RWPE1 (cell line): ENCODE measurements at places on chromosomes 12 and 14.

GRCh38 chr14:71722885-71723284 is 209.3 kb upstream of the RGS6 start:
- DNase-seq, result no peak

- DNase-seq, result no peak
Measured at GRCh38 chr14:104132981-104133380, 5.4 kb upstream of the KIF26A start.

DNA sequence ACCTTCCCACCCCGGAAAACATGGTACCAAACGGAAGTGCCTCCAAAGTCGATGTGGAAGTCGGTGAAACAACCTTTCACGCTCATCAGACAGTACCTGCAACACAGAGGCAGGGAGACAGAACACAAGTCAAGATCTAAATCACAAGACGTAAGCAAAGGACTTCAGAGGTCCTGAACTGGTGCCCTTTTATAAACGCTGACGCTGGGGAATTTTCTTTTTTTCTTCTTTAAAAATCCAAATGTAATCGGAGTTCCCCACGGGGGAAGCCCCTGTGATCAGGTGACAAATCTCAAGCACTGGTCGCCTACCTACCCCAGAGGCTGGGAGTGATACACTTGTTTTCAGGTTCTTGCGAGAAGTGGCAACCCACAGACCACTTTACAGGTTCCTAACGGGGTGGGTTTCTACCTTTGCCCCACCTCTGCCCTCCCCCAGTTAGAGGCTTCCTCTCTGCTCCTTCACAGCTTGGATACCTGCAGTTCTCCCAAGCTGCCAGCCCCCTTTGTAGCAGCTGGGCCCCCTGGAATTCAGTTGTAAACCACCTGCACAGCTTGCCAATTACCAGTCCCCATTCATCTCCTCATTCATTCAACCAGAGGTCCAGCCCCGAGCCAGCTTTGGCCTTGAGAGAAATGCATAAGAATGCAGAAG is 46.2 kb downstream of the KDM2B start:
- no peak for DNase-seq

- DNase-seq, result no peak
Measured at GRCh38 chr12:28171356-28172060, 18.7 kb upstream of the CCDC91 start.

GRCh38 chr14:34094384-34094783 is 143.5 kb upstream of the EGLN3 start:
- no peak for DNase-seq

DNA sequence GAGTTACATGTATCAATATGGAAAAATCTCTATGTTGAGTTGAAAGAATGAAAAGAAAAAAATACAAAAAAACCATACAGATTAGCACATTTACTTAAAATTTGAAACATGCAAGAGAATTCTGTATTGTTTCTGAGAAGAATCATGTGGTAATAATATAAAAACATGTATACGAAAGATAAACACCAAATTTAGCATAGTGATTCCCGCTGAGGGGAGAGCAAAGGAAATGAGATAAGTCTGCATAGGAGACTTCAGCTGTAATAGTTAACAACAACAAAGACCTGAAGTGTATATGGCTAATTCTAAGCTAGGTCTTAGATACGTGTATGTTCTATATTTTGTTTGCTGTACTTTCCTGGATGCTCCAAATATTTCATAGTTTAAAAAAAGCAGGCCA is 46.5 kb downstream of the FNTB start:
- no peak for DNase-seq

DNA sequence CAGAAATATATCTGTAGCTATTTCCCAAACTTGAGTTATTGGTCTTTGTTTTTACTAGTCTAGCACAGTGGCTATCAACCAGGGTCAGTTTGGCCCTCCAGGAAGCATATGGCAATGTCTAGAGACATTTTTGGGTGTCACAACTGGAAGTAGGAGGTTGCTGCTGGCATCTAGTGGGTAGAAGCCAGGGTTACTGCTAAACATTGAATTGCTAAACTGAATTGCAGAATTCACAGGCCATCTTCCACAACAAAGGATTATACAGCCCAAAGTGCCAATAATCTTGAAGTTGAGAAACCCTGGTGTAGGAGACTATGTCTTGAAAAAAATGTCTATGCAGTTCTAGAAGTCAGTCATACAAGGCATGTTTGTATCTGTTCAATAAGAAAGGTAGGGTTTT is 27.7 kb downstream of the ARHGAP5 start:
- DNase-seq, result no peak

- DNase-seq, result no peak
Measured at GRCh38 chr12:82619644-82620043, 67.1 kb upstream of the TMTC2 start.

DNA sequence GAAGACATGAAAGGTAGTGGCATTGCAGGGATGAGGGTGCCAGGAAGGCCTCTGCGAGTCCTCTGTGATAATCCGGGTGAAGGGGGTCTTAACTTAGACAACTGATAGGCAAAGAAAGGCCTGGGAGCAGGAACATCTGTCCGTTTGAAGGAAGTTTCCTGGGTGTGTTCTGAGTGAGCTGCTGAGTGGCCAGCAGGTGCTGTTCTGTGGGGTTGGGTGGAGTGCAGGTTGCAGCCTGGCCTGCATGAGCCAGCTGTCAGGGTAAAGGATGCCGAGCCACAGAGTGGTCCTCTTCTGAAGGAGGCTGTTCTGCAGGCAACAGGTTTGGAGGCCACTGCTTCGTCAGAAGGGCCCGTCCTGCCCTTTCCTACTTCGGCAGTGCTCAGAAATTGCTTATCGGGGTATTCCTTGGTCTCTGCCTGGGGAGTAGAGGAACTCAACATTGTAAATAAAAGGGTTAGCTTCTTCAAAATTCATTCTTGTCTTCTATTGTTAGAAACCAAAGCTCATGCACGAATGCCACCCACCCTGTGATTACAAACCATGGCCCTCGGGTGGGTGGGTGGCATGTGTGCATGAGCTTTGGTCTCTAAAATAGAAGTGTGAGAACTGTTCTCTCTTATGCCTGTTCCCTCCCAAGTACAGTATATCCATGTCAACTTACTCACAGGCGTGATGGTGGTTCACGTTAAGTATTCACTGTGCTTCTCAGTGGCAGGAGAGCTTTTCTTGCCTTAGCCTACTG is 118.9 kb downstream of the CHST11 start:
- no peak for DNase-seq

DNA sequence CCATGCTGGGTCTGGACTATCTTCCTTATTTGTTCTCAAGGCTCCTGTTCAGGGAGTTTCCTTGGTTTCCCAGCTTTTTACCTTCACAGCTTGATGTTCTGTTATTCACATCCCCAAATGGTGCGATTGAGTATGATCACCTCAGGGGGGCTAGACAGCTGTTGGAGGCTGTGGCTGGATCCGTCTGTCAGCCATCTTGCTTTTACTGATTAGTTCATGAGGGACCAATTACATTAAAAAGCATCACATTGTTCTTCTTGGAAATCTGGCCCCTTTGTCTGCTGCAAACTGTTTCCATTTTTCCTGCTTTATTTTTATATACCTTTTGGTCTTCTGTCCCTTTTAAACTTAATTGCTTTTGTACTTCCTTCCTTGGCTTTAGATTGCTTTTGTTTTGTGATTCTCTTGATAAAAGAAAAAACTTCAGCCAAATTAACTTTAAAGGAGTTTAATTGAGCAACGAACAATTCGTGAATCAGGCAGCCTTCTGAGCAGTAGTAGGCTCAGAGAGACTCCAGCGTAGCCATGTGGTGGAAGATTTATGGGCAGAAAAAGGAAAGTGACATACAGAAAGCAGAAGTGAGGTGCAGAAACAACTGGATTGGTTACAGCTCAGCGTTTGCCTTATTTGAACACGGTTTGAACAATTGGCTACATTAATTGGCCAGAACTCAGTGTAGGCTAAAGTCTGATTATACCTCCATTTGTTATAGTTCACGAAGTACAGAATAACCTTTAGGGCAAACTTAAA is 208.7 kb downstream of the AEBP2 start:
- DNase-seq, result no peak

GRCh38 chr12:54216797-54217661 is 28.2 kb upstream of the SMUG1 start:
- DNase-seq, result peak; percentile 78

DNA sequence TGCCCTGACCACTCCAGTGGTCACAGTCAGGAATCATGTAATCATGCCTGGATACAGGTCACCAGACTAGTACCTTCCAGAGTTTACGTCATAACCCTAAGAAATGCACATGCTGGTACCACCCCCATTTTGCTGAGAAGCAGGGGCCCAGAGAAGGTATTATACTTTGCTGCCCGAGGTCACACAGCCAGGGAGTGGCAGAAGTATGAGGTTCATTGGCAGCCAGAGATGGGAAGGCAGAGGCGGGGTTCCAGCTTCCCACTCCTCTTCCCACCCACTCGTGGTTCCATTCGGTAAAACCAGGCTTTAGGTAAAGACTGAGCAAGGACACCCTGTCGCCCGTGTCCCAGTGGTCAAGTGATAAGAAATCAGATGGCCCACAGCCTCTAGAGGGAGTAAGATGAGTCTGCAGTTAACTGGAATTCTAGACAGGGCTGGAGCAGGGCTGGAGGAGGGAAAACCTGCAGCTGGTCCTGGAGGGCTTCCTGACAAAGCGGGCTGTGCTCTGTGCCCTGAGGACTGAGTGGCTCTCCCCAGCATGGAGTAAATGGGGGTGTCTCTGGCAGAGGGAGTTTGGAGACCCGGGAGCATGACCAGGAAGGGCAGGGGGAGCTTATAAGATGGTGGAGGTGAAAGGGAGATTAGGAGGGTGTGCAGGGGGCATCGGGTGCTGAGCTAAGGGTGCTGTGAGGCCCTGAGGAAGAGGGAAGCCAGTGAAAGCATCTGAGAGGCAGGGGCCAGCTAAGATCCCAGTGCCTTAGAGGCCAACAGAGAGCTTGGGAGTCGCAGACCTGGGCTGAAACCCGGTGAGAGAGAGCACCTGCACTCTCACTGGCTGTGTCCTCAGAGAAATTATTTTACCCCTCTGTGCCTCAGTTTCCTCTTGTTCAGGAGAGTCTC is 5.7 kb downstream of the FAM222A start:
- DNase-seq, result no peak

DNA sequence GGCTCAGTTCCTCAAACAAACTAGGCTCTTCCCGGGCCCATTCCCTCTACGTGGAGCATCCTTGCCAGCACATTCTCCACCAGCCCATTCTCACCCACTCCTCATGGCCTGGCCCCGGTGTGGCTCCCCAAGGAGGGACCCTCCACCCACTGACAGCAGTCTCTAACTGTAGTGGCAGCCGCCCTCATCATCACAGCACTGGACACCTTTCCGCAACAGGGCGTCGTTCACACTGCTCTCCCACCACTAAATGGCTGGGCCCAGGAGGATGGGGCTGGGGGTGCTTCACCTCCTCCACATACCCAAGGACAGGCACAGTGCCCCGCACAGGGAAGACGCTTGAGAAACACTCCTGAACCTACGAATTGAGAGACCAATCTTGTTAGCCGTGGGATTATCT is 123.0 kb downstream of the RIMBP2 start:
- DNase-seq, result no peak

DNA sequence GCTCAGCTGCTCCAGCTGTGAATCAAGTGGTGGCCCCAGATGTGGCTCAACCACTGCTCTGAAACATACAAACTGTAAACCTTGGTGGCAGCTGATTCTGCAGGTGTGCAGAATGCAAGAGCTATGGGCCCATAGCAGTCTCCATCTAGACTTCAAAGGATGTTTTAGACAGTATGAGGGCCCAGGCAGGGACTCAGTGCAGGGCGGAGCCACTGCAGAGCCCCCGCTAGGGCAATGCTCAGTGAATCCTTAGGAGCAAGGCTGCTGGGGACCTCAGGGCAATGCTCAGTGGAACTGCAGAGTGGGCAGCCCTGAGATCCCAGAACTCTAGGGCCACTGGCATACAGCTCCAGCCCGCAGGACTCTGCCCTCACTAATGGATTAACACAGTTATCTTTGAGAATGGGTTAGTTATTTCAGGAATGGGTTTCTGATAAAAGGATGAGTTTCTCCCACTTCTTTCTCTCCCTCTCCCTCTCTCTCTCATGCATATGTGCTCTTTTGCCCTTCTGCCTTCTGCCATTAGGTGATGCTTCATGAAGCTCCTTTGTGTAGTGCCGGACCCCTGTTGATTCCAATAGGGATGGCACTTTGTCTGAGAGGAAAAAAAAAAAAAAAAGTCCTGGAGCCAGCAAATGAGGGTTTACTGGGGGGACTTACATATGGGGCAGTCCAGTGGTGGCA is 48.4 kb upstream of the JDP2 start:
- no peak for DNase-seq

DNA sequence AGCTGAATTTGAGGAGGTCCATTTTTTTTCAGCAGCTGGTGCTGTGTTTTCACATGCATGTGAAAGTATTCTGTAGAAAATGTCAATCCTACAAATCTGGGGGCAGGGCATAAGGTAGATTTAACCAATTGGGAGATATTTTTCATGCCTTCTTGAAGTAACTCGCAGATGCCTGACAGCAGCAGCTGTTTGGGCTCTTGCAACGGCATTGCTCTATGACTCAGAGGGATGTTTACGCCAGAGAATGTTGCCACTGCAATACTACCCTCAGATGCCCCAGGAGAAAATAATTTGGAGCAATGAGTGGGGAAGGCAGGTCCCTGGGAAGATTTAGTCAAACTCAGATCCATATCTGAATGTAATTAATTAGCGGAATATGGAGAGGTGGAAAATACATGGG is 42.5 kb upstream of the MYBPC1 start:
- peak; percentile 13 for DNase-seq

- no peak for DNase-seq
Measured at GRCh38 chr14:101118746-101119591, 215.4 kb upstream of the RTL1 start.

GRCh38 chr14:103393676-103394626 is 8.7 kb downstream of the MARK3 start:
- DNase-seq, result no peak

DNA sequence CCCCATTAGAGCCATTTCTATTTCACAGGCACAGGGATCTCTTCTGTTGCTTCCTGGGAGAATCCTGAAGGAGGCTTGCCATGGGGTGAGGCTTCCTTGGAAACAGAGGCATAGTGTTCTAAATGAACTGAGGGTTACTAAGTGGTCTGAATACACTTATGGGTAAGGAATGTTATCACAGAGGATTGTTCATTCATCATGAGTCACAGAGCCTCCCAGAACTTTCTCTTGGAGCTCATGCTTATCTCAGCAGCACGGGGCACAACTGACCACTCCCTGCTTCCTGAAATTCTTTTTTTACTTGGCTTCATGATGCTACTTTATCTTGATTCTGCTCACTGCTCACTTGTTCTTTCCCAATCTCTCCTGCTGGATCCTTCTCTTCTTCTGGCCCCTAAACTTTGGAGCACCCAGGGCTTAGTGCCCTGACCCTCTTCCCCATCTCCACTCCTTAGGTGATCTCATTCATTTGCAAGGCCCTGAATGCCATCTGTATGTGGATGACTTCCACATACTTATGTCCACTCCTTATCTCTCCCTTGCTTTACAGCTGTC is 57.9 kb downstream of the ANO6 start:
- DNase-seq, result peak; percentile 89

DNA sequence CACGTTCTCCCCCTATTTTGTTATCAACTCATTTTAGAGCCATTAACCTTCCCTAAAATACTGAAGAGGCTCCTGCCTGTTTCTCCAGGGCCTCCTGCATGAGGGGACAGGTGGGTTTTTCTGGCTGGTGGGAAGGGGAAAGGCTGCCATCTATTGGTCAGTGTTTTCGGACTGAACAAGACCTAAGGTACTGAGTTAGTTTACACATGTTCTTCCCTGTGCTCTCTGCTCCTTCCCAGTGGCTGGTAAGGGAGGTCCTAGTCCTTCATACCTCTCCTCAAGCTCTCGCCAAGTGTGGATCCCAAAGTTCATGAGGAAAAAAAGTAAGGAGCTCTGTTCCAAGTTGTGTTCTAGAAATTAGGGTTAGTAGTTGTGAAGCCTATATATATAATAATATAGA is 357.5 kb downstream of the FSCB start:
- peak; percentile 6 for DNase-seq

- DNase-seq, result no peak
Measured at GRCh38 chr12:123010110-123010509, 29.6 kb downstream of the ARL6IP4 start.
